Left renal cortex interstitium (tissue), 4 donors: ENCODE measurements at places on chromosomes 4 and X. TPM values are rescaled to one million over a fixed set of nuclear protein-coding genes. Genes with fewer than 3 reads are reported as not detected.

ARR3 gene
- 2.3 TPM for polyA plus RNA-seq

DNA sequence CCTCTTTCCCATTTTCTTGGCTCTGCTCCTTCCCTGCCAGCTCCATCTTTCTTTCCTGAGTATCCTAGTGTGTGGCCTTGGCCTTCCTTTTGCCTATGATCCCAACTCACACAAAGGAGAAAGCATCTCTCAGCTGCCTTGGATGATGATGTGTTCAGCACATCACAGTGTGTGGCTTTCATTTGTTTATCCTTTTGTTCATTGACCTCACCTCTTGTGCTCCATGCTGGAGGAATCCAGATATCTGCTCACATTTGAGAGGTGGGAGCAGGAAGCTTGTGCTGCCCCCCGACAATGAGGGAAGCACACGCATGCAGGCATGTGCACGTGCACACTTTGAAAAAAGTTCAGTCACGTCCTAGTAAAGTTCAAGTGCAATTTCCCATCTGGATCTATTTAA is 131.0 kb downstream of the SMIM20 start:
- no peak for DNase-seq

USP17L17 gene
- not detected for polyA plus RNA-seq

SFRP2 gene
- 24.1 TPM for polyA plus RNA-seq

DNA sequence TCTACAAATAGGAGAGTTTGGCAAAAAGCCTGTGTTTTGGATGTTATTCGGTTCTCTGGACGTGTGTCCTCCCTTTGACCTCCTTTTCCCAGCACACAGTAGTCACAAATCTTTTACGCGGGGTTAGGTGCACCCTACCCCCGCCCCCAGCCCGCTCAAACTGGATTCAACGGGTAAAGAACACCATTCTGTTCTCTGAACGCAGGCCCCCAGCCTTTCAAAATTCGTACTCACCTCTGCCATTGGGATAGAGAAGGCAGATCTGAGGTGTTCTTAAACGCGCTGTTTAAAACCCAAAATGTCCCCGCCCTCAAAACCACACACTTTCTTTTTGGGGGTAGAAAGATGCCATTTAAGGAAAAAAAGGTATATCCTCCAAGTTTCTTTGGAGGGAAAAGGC is 2.7 kb downstream of the LEF1 start:
- no peak for DNase-seq

DNA sequence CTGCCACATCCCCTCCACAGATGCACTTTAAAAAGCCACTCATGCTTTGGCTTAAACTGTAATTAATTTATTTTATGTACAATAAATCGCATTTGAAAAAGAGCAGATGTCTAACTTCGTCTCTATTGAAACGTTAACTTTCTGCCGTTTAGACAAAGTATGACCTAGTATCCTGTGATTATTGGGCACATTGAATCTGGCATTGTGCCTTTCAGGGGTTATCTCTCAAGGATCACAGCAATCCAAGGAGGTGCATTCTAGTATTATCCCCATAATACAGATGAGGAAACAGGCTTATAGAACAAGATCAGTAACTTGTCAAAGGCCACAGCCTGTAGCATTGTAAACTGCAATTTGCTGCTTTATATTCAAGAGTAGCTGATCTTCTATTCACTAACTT is 4.6 kb downstream of the RASL11B start:
- DNase-seq, result no peak

DNA sequence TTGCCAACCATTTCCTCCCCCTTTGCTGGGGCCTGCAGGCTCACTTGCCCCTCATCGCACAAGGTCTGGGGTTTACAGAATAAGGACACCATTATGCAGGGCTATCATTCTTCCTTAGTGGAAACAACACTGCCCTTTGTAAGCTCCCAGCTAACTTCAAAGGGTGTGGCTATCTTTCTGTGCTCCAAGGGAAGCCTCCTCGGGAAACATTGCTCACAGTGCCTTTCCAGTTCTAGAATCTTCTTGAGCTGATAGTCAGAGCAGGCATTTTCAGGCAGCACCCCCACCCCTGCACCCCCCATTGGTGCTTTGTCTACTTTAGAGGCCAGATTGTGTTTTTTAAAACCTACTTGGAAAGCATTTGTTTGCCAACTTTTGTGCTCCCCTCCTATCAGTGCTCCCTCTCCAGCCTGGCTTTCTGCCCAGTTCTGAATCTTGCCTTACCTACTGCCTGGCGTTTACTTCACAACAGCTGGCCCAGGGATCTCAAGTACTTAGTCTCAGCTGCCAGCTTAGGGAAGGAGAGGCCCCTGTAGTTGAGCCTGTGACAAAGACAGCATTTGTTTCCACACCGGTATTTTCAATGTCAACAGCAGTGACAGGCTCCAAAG is 53.5 kb downstream of the PLAC1 start:
- DNase-seq, result no peak

GRCh38 chr4:2062168-2062807 is 3.2 kb downstream of the NAT8L start:
- no peak for DNase-seq

DNA sequence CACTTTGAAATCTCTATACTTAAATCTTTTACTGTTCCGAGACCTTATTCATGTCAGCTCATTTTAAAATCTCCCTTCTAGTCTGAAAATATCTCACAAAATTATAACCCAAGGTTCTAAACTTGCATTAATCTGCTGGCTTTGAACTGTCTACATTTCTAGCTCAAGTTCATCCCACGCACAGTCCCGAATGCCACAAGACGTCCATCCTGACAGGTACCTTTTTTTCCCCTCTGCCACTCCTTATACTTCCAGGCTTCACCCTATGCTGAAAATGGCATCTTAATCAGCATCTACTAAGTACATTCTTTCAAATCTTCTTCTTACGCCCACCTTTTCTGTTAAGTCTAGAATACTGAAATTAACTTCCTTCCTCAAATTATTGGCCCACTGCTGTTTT is 259.2 kb upstream of the GALNTL6 start:
- no peak for DNase-seq

DNA sequence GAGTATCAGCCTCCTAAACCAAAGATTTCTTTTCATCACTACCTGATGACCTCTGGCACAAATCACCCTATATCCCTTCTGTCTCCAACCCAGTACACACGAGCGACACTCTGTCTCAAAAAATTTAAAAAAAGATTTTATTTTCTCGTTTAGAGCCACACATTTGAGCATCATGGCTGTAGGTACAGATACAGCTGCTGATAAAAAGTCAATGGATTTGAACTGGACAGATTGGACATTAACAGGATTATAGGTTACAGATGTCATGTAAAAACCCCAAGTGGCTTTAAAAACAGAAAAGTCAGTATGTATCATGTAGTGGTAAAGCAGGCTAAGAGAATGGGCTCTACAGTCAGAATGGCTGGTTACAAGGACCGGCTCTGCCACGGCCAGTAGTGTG is 171.1 kb downstream of the SCFD2 start:
- no peak for DNase-seq

DNA sequence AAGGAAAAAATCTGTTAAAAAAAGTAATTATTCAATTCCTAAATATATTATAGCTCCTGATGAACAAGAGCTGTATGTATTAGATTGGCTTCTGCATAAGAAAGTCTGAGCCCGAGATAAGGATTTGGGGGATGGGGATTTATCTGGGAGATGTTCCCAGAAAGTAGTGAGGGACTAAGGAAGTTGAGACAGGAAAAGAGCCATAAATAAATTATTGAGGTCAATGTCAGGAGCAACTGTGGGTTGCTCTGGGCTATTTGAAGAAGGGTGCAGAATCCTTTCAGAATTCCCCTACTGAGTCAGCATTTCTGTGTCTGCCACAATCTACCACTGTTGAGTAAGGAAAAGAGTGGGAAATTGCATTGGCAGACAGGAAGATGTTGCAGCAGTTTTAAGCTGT is 3.1 kb upstream of the TDO2 start:
- no peak for DNase-seq

NDNF gene
- 64.1 TPM for polyA plus RNA-seq

GRCh38 chrX:13891377-13892140 is 74.7 kb upstream of the GPM6B start:
- no peak for DNase-seq
